Neural progenitor cell (in vitro differentiated cells): ENCODE measurements at places on chromosomes 11 and 22.
A peak's percentile ranks its signal among the peaks of the same experiment; 100 is the strongest.

GRCh38 chr11:128504486-128504885 is 82.9 kb downstream of the ETS1 start:
- DNase-seq, result no peak

GRCh38 chr11:26490546-26490945 is 81.5 kb downstream of the MUC15 start:
- no peak for DNase-seq

DNA sequence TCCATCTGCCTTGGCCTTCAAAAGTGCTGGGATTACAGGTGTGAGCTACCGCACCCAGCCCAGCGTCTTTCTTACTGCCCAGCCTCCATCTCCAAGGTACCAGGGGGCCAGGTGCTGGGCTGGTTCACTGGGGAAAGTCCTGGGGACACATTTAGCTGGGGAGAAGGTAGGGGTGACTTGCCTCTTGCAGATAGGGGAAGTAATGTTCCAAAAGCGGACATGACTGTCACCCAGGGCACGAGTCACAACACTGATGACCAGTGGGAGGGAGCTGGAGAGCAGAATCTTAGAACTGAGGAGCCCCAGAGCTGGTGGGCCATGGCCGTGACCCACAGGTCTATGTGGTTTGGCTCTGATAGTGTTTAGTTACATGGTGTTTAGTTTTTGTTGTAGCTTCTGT is 2.4 kb upstream of the SLC15A3 start:
- DNase-seq, result no peak

DNA sequence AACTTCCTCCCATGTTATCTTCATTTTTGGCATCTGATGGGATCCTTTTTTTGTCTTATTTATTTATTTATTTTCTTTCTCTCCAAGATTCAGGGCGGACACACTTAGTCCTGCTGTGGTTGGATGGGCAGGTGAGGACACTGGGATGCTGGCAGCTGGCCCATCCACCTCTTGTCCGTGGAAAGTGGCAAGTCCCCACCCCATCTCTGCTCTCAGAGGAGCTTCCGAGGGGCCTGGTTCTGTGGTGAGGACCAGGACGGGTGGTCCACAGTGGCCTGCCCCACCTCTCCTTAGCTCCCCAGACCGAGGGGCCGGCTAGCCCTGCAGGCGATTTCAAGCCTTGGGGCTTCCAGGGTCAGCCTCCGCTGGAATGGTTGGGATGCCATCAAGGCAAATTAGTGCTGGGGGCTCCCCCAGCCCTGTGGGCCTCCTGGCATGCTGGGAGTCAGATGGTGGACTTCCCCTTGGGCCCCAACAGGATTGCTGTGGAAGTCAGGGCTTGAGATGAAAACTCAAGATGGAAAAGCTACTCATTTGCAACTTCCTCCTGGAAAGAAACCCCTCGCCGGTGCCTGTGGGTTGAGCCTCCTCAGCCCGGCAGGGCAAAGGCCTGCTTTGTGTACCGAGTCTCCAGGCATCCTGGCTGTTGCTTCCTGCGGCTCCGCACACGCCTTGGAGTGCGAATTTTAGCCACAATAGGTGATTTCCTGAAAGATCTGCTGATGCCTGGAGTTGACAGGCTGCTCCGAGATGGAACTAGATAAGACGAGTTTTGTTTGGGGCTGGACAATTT is 31.2 kb upstream of the LINC01488 start:
- DNase-seq, result no peak

DNA sequence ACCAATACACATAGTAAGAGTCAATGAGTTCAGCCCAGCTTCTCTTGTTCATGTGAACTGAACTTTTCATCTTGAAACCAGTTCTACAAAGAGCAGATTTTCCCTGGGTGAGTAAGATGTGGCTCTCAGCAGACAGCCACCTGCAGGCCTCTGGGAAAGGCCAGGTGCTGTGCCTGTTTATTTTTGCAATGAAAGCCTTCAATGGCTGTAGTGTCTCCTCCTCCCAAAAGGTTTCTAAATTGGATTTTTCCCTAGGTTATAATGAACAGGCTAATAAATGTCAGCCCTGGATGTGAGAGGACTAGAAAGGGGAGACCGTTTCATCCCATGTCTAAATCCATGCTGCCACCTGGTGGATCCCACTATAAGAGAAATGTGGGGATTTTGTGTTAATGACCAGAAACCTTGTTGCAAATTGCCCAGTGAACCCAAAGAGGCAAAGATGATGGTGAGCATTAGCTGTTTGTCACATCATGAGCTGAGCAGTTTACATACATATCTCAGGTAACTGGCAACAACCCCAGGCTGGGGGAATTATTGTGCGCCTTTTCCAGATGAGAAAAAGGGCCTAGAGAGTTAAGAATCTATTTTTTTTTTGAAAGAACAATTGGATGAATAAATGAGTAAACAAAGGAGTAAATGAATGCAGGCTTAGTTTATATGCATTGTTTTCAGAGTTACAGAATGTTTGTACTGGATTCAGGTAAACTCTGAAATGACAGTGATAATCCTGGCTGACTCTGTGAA is 12.7 kb downstream of the C11orf91 start:
- peak; percentile 75 for DNase-seq

DNA sequence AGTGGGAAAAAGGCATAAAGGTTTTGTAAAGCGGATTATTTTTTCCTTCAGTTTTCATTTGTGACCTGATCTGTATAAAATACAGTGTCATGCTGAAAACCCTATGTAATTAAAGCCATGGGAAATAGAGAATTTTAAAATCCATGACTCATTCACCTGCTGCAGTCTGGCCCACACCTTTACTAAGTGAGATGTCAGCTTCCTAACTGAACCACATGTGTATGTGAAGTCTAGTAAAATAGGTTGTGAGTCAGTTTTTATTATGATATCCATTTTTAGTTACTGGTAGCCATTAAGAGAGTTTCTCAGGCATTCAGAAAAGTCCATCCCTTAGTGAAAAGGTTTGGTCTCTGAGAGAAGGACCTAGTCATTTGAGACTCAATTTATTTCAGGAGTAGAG is 60.9 kb downstream of the TRIM44 start:
- DNase-seq, result no peak

- no peak for DNase-seq
Measured at GRCh38 chr11:86933891-86934581, 21.2 kb downstream of the FZD4 start.

- no peak for DNase-seq
Measured at GRCh38 chr11:17218403-17218802, 10.6 kb upstream of the PIK3C2A start.

- DNase-seq, result no peak
Measured at GRCh38 chr11:69326622-69327219, 32.8 kb downstream of the MYEOV start.

GRCh38 chr11:126359431-126360048 is 4.1 kb downstream of the ST3GAL4 start:
- DNase-seq, result no peak

DNA sequence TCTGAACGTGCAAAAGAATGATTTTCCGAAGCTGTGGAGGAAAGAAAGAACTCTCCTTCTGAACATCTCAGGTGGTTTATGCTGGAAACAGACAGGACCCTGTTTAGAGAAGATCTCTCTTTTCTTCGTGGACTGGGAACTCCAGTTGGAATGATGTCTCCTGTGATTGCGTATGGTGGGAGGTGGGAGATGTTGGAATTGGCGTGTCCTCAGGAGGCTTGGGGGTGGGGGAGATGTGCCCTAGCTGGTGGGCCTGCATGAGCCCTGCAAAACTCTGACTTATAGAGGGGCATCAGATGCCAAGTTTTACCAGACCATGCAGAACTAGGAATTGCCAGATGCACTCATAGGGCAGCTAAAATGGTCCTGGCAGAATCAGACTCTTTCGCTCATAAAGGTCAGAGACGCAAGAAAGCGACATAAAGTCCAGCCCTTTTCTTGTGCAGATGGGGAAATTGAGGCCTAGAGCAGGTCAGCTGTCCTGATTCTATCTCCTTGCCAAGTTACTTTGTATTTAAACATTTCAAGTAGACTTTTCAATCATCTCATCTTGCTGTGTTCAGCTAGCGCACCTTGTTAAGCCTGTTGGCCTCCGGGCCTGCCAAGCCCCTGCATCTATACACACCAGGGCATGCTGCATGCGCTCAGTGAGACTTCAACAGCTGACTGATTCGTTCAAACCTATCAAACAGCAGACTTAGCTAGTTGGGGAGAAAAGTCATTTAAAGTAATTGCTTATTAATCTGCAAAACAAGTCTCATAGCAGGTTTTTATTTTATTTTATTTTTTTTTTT is 34.2 kb upstream of the EHF start:
- no peak for DNase-seq

- no peak for DNase-seq
Measured at GRCh38 chr11:61542024-61542461, 33.5 kb downstream of the LRRC10B start.

DNA sequence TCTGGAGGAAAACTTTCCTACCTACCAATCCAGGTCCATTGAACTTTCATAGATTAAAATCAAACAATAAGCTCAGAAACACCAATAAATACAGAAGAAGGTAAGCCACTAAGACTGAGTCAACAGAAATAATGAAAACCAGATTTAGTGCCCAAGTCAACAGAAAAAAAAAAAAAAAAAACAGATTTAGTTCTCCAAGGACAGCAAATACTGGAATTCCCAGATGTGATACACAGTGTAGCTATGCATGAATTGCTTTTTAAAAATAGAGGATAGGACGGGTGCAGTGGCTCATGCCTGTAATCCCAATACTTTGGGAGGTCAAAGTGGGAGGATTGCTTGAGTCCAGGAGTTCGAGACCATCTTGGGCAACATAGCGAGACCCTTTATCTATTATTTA is 15.7 kb downstream of the DMC1 start:
- DNase-seq, result no peak

- DNase-seq, result no peak
Measured at GRCh38 chr11:36426226-36426848, 83.7 kb downstream of the TRAF6 start.

DNA sequence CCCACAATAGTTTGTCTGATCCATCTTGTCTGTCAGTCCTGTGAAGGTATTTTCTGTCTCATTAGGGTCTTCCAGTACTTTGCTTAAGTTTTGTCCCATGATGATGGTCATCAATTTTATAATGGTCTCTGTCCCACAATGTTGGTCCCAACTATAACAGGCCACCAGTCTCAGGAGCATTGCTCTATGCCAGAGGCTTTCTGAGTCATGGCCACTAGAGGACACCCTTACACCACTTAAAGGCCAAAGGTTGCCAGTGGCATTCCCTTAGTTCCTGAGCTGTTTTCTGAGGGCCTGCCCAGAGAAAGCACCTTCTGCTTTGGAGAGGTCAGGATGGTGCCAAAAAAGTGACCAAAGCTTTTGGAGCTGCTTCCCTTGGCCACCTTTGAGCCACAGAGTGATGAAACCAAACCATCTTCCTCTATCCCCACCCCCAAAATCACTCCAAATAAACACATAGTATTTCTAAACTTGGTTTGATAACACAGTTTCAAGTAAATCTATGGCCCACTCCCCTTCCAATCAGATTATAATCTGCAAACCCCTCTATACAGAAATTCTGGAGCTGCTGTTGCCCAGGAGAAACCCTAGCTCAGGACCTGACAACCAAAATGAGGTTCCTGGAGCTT is 19.3 kb downstream of the EIF3F start:
- peak; percentile 85 for DNase-seq

DNA sequence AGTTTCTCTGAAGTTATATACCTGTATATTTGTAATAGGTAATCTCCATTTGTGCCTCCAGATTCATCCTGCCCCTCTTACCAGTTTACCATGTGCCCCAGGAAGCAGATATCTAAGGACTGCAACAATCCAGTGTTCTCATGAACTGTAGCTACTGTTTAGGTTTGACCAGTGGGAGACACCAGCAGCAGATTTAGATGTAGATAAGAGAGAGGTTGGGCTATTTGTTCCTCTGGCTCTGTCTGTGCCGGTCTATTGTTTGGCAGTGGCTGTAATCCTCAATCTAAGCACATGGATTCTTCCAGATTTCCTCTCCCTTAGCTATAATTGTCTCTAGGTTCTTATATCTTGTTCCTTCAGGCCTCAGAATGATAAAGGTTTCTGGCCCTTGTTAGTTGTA is 88.4 kb downstream of the ANO3 start:
- peak; percentile 37 for DNase-seq

DNA sequence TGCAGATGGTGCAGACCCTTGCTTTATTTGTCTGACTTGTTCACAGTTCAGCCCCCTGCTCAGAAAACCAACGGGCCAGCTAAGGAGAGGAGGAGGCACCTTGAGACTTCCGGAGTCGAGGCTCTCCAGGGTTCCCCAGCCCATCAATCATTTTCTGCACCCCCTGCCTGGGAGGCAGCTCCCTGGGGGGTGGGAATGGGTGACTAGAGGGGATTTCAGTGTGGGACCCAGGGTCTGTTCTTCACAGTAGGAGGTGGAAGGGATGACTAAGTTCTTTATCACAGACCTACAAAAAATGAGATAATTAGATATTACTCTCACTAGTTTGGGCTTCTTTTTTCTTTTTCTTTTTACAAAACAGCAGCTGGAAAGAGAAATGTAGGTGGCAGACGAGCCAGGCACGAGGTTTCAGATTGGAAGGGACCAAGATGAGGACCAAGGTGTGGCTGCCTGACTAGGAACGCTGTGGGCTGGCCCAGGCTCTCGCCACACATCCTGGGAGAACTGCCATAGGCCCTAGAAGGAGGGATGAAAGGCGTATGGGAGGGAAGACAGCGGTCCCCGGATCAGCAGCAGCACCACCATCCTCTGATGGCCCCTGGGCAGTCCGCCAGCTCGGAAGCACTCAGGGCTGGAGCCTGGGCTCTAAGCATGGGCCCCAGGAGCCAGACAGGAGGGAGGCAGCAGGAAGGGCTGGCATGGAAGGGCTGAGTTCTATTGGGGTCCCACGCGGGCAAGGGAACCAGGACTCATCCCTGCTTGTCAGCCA is 14.2 kb downstream of the TXN2 start:
- no peak for DNase-seq

DNA sequence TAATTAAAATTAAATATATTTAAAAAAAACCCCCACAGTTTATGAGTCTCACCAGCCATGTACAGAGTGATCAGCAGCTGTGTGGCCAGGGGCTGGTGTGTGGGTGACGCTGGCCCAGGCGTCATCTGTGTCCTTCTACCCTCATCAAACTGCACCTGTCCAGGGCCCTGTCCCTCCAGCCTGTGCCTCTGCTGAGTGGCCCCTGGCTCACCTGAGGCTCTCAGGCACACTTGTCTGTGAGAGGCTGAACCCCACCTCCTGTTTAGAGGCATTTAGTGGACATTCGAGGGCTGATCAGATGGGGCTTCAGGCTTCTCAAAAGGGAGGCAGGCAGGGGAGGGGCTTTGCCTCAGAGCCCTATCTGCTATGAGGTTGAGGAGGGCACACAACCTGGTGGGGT is 29.9 kb upstream of the SMIM38 start:
- DNase-seq, result no peak

- DNase-seq, result no peak
Measured at GRCh38 chr22:44730490-44731356, 21.7 kb upstream of the ARHGAP8 start.

GRCh38 chr22:37805810-37806277 is 1.9 kb upstream of the GCAT start:
- no peak for DNase-seq

GRCh38 chr11:11414996-11415395 is 61.9 kb upstream of the CSNK2A3 start:
- peak; percentile 49 for DNase-seq

GRCh38 chr11:84685976-84686375 is 941.2 kb downstream of the DLG2 start:
- no peak for DNase-seq
